Hair follicular keratinocyte (primary cell): ENCODE measurements at places on chromosomes 5 and 9. TPM values are rescaled to one million over a fixed set of nuclear protein-coding genes. Genes with fewer than 3 reads are reported as not detected.

Gene TYRP1
- total RNA-seq: not detected in 2 replicates

Gene FAM78A
- total RNA-seq: 0.49 and 0.62 TPM in 2 replicates

Gene CA9
- total RNA-seq: 0.23 and 2.1 TPM in 2 replicates

Gene LHX3
- not detected in 2 replicates for total RNA-seq

Gene MYMK
- total RNA-seq: not detected in 2 replicates

Gene CERCAM
- total RNA-seq: 29.6 and 69.9 TPM in 2 replicates

Gene ENHO
- not detected in 2 replicates for total RNA-seq

Gene EIF4E1B
- total RNA-seq: not detected in 2 replicates

Gene GPR151
- not detected in 2 replicates for total RNA-seq

Gene CAMK2A
- under 0.01 and 0.08 TPM in 2 replicates for total RNA-seq

Gene IFNA6
- not detected in 2 replicates for total RNA-seq

Gene TAF1L
- not detected in 2 replicates for total RNA-seq

Gene IL9
- not detected in 2 replicates for total RNA-seq

Gene CCNJL
- 2.4 and 4.8 TPM in 2 replicates for total RNA-seq

Gene GRM6
- not detected in 2 replicates for total RNA-seq

Gene TMEM174
- total RNA-seq: not detected in 2 replicates

Gene AMBP
- not detected in 2 replicates for total RNA-seq

Gene PCDHGB1
- total RNA-seq: 0.23 and 0.38 TPM in 2 replicates

Gene EGR1
- 17.6 and 65.0 TPM in 2 replicates for total RNA-seq

Gene BHMT2
- not detected in 2 replicates for total RNA-seq

Gene CDO1
- total RNA-seq: not detected in 2 replicates

Gene GABRA1
- not detected in 2 replicates for total RNA-seq

Gene SH3GL2
- not detected in 2 replicates for total RNA-seq

Gene RGMB
- total RNA-seq: 37.3 and 40.4 TPM in 2 replicates

Gene HTR1A
- total RNA-seq: not detected in 2 replicates

Gene AHRR
- total RNA-seq: 0.72 and 0.94 TPM in 2 replicates

Gene FOCAD
- 18.5 and 23.0 TPM in 2 replicates for total RNA-seq

Gene NCBP1
- total RNA-seq: 27.1 and 29.8 TPM in 2 replicates

Gene ANKHD1
- total RNA-seq: 30.6 and 31.5 TPM in 2 replicates

Gene COL27A1
- 10.2 and 11.0 TPM in 2 replicates for total RNA-seq

Gene HMMR
- 16.2 and 46.7 TPM in 2 replicates for total RNA-seq

Gene WNT8A
- total RNA-seq: not detected in 2 replicates

Gene TNPO1
- total RNA-seq: 78.8 and 87.2 TPM in 2 replicates

Gene APC
- total RNA-seq: 27.3 and 28.9 TPM in 2 replicates

Gene GDNF
- 0.04 TPM in 1 of 2 replicates, not detected in the other for total RNA-seq

Gene TMEM215
- not detected in 2 replicates for total RNA-seq

Gene PCA3
- not detected in 2 replicates for total RNA-seq

Gene SPINK4
- not detected in 2 replicates for total RNA-seq

Gene OR1B1
- total RNA-seq: not detected in 2 replicates

Gene FBXL7
- 1.0 and 1.1 TPM in 2 replicates for total RNA-seq

Gene FAM221B
- total RNA-seq: not detected in 2 replicates

Gene FAXDC2
- 0.84 and 3.7 TPM in 2 replicates for total RNA-seq

Gene FTMT
- not detected in 2 replicates for total RNA-seq

Gene NUTM2G
- total RNA-seq: not detected in 2 replicates

Gene SLC34A1
- not detected in 2 replicates for total RNA-seq

Gene CIZ1
- total RNA-seq: 48.4 and 49.0 TPM in 2 replicates

Gene AJM1
- total RNA-seq: 0.87 and 2.0 TPM in 2 replicates

Gene FOXI1
- not detected in 2 replicates for total RNA-seq

Gene CNOT6
- total RNA-seq: 11.2 and 14.9 TPM in 2 replicates

Gene DMRT3
- not detected in 2 replicates for total RNA-seq

Gene PCDHB5
- total RNA-seq: not detected in 2 replicates

Gene TMC1
- total RNA-seq: not detected in 2 replicates

Gene CWC27
- total RNA-seq: 9.6 and 18.9 TPM in 2 replicates

Gene KLF9
- total RNA-seq: 5.5 and 11.5 TPM in 2 replicates

Gene TXN
- total RNA-seq: 729 and 734 TPM in 2 replicates

Gene ACSL6
- 0.39 TPM in 1 of 2 replicates, not detected in the other for total RNA-seq

Gene GKAP1
- 0.08 and 0.80 TPM in 2 replicates for total RNA-seq
